PC-9 (cell line): ENCODE measurements at places on chromosomes 6 and 20. TPM values are rescaled to one million over a fixed set of nuclear protein-coding genes. Genes with fewer than 3 reads are reported as not detected.

The SLC52A3 gene
- total RNA-seq: 6.9 and 7.2 TPM in 2 replicates

The SEL1L2 gene
- not detected in 2 replicates for total RNA-seq

DNA sequence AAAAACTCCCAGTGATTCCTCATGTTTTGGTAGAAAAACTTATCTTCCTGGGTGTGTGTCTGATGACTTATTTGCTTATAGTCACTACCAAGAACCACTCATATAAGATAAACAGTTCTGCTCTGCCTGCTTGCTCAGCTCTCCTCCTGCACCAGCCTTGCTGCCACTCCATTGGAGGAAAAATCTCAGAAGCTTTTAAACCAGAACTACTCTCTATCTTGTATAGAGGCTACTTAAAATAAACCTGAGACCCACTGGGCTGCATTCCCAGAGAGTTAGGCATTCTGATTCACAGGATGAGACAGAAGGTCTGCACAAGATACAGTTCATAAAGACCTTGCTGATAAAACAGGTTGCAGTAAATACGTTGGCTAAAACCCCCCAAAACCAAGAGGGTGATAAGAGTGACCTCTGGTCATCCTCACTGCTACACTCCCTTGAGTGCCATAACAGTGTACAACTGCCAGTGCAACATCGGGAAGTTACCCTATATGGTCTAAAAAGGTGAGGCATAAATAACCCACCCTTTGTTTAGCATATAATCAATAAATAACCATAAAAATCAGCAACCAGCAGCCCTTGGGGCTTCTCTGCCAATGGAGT is 728.3 kb downstream of the EPHA7 start:
- DNase-seq: no peak

- no peak for DNase-seq
These were observed 109.0 kb downstream of the DTNBP1 start for GRCh38 chr6:15553736-15554294.

DNA sequence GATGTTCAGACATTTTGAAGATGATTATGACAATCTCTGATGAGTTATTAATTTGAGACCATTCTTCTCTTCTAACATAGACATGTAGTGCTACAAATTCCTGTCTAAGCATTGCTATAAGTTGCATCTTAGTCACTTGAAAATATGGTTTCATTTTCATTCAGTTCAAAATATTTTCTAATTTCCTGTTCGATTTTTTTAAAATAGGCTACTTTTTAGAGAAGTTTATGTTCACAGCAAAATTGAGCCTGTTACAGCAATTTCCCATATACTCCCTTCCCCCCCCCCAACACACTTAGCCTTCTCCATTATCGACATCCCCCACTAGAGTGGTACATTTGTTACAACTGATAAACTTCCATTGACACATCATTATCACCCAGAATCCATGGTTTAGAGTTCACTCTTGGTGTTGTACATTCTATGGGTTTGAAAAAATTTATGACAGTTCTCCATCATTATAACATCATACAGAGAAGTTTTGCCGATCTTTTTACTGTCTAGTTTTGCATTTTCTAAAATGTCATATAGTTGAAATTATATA is 31.2 kb downstream of the PLAGL1 start:
- DNase-seq: no peak

DNA sequence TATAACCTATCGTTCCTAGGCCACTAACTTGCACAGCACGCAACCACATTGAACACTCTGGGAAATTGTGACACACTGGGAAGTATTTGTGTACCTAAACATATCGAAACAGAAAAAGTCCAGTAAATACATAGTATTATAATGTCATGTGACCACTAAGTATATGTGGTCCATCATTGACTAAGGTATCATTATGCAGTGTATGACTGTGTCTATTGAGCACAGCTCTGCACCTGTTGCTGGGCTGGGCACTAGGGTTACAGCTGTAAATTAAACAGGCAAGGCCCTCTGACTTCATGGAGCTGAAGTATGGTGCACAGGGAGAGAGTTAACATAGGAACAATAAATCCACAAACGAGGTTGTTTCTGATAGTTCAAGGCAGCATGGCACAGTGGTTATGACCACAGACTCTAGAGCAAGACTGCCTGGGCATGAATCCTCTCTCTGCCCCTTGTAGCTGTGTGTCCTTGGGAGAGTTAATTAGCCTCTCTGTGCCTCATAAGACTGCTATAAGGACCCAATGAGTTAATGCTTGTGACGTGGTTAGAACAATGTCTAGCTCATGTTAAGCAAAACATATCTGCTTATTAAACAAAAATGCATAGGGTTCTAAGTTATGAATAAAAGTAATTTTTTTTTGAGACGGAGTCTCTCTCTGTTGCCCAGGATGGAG is 10.6 kb downstream of the BCAS1 start:
- DNase-seq: no peak

GRCh38 chr6:113588646-113589045 is 268.5 kb upstream of the MARCKS start:
- no peak for DNase-seq

The KCNG1 gene
- total RNA-seq: 0.55 TPM in 1 of 2 replicates, not detected in the other

DNA sequence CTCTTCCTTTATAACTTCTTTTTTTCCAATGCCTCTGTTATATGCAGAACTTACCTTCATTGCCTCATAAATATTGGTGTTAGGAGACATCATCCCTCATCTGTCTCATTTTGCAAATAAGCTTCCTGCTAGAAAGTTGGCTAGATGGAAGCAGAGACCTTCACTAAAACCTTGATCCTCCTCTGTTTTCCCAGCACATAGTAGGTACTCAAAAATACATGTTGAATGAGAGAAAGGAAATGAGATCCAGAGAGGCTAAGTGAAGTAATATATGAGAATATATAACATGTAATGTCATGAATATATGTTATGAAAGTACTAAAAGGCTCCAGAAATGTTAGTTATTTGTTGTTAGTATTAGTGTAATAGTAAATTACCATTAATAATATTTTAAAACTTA is 91.9 kb downstream of the CDKAL1 start:
- no peak for DNase-seq

GRCh38 chr6:5112066-5112799 is 27.1 kb downstream of the PPP1R3G start:
- no peak for DNase-seq

The ZNF165 gene
- 10.5 and 12.6 TPM in 2 replicates for total RNA-seq

GRCh38 chr6:137870744-137871247 is 3.7 kb downstream of the TNFAIP3 start:
- DNase-seq: no peak

- DNase-seq: peak; percentile 36
These were observed 37.1 kb downstream of the EYA2 start for GRCh38 chr20:46931699-46932098.

DNA sequence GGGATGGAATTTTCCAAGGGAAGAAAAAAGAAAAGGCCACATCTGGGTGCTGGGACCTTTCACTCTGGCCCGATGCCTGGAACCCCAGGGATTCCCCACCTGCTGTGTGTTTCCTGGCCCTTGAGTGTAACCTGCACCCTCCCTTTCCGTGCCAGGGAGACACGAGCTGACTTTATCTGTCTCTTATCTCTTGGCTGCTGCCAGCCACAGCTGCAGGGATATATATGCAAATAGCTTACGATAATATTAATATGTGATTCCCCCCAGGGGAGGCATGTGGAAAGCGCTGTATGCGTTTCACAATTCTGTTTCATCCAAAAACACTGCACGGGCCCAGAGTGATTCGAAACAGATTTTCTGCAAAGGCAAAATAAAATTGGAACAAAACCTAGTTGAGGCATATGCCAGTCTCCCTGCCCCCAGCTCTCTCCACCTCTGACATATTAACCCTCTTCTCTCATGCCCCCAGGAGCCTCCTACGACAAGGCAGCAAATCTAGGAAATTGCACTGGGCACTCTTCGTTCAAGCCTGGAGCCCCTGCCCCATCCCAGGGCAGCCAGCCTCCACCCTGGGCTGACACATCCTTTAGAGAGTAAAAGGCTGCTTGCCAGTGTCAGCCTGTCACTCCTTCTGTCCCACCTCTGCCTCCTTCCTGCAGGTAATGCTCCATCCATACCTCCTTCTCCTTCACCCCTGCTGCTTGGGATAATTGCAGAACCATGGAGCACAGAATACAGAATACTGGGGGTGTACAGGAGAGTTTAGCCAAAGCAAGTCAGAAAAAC is 1.3 kb downstream of the RIPOR3 start:
- peak; percentile 75 for DNase-seq

- DNase-seq: no peak
These were observed 284.2 kb downstream of the DOK5 start for GRCh38 chr20:54759589-54759988.

GRCh38 chr20:5045906-5046305 is 44.6 kb upstream of the SLC23A2 start:
- DNase-seq: no peak

The GABRR1 gene
- total RNA-seq: not detected in 2 replicates

The PPP1R3G gene
- 1.1 and 1.4 TPM in 2 replicates for total RNA-seq

GRCh38 chr20:53774461-53775203 is 181.0 kb upstream of the ZNF217 start:
- DNase-seq: peak; percentile 60
